ENCODE measurements at places on chromosomes 5 and 9. TPM values are rescaled to one million over a fixed set of nuclear protein-coding genes. Genes with fewer than 3 reads are reported as not detected.

DNA sequence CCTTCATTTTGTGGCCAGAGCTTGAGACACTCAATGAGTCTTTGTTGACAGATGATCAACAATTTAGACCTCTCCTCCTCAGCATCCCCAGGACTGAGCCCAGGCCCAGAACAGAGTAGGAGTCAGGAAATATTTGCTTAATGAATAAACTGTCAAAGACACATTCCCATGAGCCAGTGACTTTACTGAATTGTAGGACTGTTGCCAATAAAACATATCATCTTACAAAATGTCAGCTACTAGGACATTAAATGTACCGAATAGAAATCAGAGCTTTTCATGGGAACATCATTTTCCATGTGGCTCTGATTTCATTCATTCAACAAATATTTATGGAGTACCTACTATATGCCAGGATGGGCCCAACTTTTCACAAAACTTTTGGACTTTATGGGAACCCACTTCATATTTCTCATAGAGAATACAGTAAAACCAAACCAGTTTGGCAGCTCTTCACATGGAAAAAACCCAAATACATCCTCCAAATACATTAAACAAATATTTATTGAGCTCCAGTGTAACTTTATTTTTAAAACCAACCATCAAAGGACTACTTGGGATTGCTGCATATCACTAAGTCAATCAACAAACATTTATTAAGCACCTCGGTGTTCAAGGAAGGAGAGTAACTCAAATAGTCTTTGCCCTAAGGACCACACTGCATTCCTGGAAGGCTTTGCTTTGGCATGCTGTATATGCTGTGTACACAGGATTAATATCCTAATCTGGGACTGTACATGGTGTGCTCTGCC is 11.4 kb downstream of the VDAC1 start:
- DNase-seq = no peak
- peaks cover 3% of the 10 kb centered on the region for H3K4me1 ChIP-seq
- no peak overlapping the region for H3K27ac ChIP-seq
- no peaks in the 10 kb centered on the region for H3K27me3 ChIP-seq
- no peak overlapping the region for H3K4me3 ChIP-seq
- peaks cover 3% of the 10 kb centered on the region for H3K36me3 ChIP-seq

GRCh38 chr5:178236679-178237078 is 4.1 kb upstream of the PHYKPL start:
- no peaks in the 10 kb centered on the region for H3K4me1 ChIP-seq
- no peaks in the 10 kb centered on the region for H3K36me3 ChIP-seq
- H3K27me3 ChIP-seq = no peaks in the 10 kb centered on the region
- peak; percentile 55 for DNase-seq
- no peak overlapping the region for H3K27ac ChIP-seq

GRCh38 chr9:117145081-117145480 is 269.8 kb downstream of the ASTN2 start:
- H3K27ac ChIP-seq = no peak overlapping the region
- no peaks in the 10 kb centered on the region for H3K27me3 ChIP-seq
- no peaks in the 10 kb centered on the region for H3K36me3 ChIP-seq
- H3K4me1 ChIP-seq = no peaks in the 10 kb centered on the region

DNA sequence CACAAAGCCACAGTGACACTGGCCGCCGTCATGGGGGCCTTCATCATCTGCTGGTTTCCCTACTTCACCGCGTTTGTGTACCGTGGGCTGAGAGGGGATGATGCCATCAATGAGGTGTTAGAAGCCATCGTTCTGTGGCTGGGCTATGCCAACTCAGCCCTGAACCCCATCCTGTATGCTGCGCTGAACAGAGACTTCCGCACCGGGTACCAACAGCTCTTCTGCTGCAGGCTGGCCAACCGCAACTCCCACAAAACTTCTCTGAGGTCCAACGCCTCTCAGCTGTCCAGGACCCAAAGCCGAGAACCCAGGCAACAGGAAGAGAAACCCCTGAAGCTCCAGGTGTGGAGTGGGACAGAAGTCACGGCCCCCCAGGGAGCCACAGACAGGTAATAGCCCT is 26.1 kb downstream of the HRH2 start:
- H3K27me3 ChIP-seq = no peaks in the 10 kb centered on the region

DNA sequence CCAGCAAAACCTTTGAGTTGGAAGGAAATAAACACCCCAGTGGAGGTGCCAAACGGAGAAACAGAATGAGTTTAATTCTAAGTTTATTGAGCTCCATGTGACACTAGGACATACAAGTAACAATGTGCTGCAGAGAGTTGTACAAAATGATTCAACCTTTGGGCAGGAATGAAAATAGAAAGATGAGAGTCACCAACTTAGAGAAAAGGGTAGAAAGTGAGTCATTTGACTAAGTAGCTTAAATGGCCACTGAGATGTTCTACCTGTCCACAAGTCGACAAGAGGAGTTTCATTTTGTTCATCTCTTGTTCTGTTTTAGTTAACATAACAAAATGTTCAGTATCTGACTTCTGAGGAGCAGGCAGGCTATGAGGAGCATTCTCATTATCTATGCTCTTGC is 284.7 kb downstream of the NR2F1-AS1 start:
- H3K36me3 ChIP-seq = no peaks in the 10 kb centered on the region
- no peak overlapping the region for H3K4me3 ChIP-seq
- no peak overlapping the region for H3K27ac ChIP-seq
- no peaks in the 10 kb centered on the region for H3K4me1 ChIP-seq
- H3K27me3 ChIP-seq = no peaks in the 10 kb centered on the region

GRCh38 chr5:152097128-152097527 is 172.5 kb upstream of the GLRA1 start:
- no peaks in the 10 kb centered on the region for H3K36me3 ChIP-seq
- DNase-seq = no peak
- H3K4me3 ChIP-seq = no peak overlapping the region
- no peaks in the 10 kb centered on the region for H3K4me1 ChIP-seq
- H3K27ac ChIP-seq = no peak overlapping the region
- no peaks in the 10 kb centered on the region for H3K27me3 ChIP-seq

DNA sequence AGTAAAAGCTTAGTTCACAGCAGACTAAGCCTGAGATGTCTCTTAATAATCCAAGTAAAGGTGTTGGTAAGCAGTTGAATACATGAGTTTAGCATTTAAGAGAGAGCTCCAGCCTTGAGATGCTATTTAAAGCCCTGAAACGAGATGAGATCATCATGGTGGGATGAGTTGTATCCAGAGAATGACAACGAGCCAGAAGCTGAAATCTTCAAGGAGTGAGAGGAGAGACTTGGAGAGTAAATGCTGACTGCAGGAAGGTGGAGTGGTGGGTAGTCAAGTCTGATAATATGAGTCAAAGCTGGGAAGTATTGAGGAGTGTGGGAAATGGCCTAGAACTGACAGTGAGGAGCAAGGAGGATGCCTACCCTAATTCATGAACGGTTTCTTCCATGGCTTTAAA is 53.7 kb downstream of the PLAC8L1 start:
- H3K27ac ChIP-seq = no peak overlapping the region
- no peak for DNase-seq
- no peaks in the 10 kb centered on the region for H3K4me1 ChIP-seq
- no peaks in the 10 kb centered on the region for H3K27me3 ChIP-seq
- no peak overlapping the region for H3K4me3 ChIP-seq

DNA sequence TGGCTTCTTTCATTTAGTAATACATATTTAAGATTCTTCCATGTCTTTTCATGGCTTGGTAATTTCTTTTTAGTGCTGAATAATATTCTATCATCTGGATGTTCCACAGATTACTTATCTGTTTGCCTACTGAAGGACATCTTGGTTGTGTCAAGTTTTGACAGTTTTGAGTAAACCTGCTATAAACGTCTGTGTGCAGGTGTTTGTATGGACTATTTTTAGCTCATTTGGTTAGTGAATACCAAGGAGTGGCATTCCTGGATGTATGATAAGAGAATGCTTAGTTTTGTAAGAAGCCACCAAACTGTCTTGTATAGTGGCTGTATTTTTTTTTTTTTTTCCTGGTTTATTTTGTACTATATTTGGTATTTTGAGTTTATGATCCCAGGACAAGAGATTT is 38.4 kb downstream of the PRRC1 start:
- peaks cover 6% of the 10 kb centered on the region for H3K36me3 ChIP-seq
- H3K4me1 ChIP-seq = no peaks in the 10 kb centered on the region
- H3K4me3 ChIP-seq = no peak overlapping the region
- no peak overlapping the region for H3K27ac ChIP-seq

DNA sequence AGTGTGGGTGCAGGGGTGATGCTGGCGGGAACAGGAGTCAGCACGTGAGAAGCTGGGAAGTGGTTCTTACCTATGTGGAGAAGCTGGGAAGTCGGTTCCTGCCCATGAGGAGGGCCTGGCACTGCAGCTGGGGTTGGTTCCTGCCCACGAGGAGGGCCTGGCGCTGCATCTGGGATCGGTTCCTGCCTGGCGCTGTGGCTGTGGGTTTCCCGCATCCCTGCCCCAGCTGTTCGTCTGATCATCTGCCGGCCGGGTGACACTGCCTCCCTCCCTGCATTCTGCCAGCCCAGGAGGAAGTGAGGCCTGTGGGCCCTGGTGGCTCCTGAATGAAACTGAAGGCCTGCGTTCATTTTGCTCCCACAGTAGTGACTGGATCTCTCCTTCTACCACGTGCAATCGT is 5.1 kb downstream of the OBP2A start:
- no peak overlapping the region for H3K27ac ChIP-seq
- H3K36me3 ChIP-seq = no peaks in the 10 kb centered on the region
- H3K27me3 ChIP-seq = no peaks in the 10 kb centered on the region
- no peak for DNase-seq

GRCh38 chr9:98960409-98960808 is 16.7 kb downstream of the COL15A1 start:
- DNase-seq = no peak
- H3K4me1 ChIP-seq = peaks cover 9% of the 10 kb centered on the region
- H3K4me3 ChIP-seq = no peak overlapping the region
- no peaks in the 10 kb centered on the region for H3K27me3 ChIP-seq
- no peak overlapping the region for H3K27ac ChIP-seq
- H3K36me3 ChIP-seq = no peaks in the 10 kb centered on the region

DNA sequence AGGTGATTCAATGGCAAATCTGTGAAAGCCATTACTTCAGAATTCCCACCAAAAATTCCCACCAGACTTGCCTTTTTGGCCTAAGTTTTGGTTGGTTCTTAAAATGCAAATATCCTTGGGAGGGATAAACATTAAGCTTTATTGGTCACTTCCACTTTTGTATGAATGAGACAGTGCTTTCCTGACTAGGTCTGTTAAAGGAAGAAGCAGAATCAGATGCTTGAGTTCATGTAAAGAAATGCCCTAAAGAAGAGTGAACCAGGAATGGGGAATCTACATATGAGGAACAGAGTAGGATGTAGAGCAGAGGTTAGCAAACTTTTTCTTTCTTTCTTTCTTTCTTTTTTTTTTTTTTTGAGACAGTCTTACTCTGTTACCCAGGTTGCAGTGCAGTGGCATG is 129.3 kb downstream of the GCNT1 start:
- H3K27me3 ChIP-seq = no peaks in the 10 kb centered on the region
- H3K4me1 ChIP-seq = no peaks in the 10 kb centered on the region

GRCh38 chr5:81212211-81212751 is 20.8 kb upstream of the CKMT2 start:
- H3K27me3 ChIP-seq = no peaks in the 10 kb centered on the region
- no peak overlapping the region for H3K4me3 ChIP-seq
- no peaks in the 10 kb centered on the region for H3K36me3 ChIP-seq
- no peak for DNase-seq

- no peak overlapping the region for H3K4me3 ChIP-seq
- no peak for DNase-seq
- no peak overlapping the region for H3K27ac ChIP-seq
- H3K36me3 ChIP-seq = no peaks in the 10 kb centered on the region
- no peaks in the 10 kb centered on the region for H3K4me1 ChIP-seq
- H3K27me3 ChIP-seq = no peaks in the 10 kb centered on the region
Measured at GRCh38 chr5:63286724-63287123, 675.5 kb downstream of the HTR1A start.

GRCh38 chr9:974031-974995 is 2.1 kb upstream of the DMRT3 start:
- H3K27ac ChIP-seq = no peak overlapping the region
- H3K4me1 ChIP-seq = no peaks in the 10 kb centered on the region
- H3K36me3 ChIP-seq = no peaks in the 10 kb centered on the region
- H3K27me3 ChIP-seq = no peaks in the 10 kb centered on the region
- DNase-seq = no peak

- no peaks in the 10 kb centered on the region for H3K27me3 ChIP-seq
- H3K4me1 ChIP-seq = no peaks in the 10 kb centered on the region
- H3K36me3 ChIP-seq = no peaks in the 10 kb centered on the region
- H3K4me3 ChIP-seq = no peak overlapping the region
- DNase-seq = no peak
Measured at GRCh38 chr5:6820851-6821479, 107.7 kb downstream of the TENT4A start.

- no peaks in the 10 kb centered on the region for H3K36me3 ChIP-seq
- H3K4me3 ChIP-seq = no peak overlapping the region
- H3K27ac ChIP-seq = no peak overlapping the region
- H3K4me1 ChIP-seq = peaks cover 5% of the 10 kb centered on the region
Measured at GRCh38 chr9:38037981-38038306, 31.1 kb downstream of the SHB start.

DNA sequence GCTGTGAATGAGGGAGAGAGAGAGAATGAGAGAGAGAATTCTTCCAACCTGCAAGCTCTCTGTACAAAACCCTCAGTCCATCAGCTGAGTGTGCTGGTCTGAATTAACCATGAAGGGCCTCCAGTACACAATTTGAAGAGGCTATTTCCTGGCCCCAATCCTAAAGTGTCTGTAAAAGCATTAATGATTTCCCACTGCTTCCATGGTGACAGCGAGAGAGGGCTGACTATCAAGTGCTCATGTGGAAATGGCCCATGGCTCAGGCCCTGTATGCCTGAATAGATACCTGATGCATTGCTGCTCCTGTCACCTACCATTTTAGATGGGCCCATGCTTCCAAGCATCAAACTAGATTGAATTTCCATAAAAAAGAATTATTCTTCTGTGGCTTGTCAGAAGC is 592.4 kb downstream of the KIF4B start:
- no peaks in the 10 kb centered on the region for H3K4me1 ChIP-seq
- H3K4me3 ChIP-seq = no peak overlapping the region
- no peak for DNase-seq
- no peaks in the 10 kb centered on the region for H3K36me3 ChIP-seq

ELOVL7 gene
- 5.4 TPM for total RNA-seq

CATSPER3 gene
- 0.63 TPM for total RNA-seq

IL17B gene
- 2.8 TPM for total RNA-seq

ADAMTS13 gene
- 1.3 TPM for total RNA-seq

LAMC3 gene
- total RNA-seq = 0.32 TPM

PTGES gene
- total RNA-seq = 9.1 TPM

CDKN2B-AS1 gene
- 1.2 TPM for total RNA-seq

ALDH1A1 gene
- total RNA-seq = 107 TPM

CCNI2 gene
- not detected for total RNA-seq

FOXD4L6 gene
- total RNA-seq = not detected

MYO10 gene
- total RNA-seq = 19.8 TPM

CTSV gene
- total RNA-seq = not detected

PCDHB12 gene
- 6.7 TPM for total RNA-seq

TPRN gene
- 5.9 TPM for total RNA-seq

Measured in aorta (tissue), 5 donors.